CD4-positive, alpha-beta T cell (primary cell): ENCODE measurements at places on chromosomes 13 and 19.
A peak's percentile ranks its signal among the peaks of the same experiment; 100 is the strongest.

GRCh38 chr13:76715621-76716020 is 170.6 kb downstream of the KCTD12 start:
- no peak for DNase-seq

GRCh38 chr13:107767119-107767518 is 448.2 kb downstream of the LIG4 start:
- no peak for DNase-seq

GRCh38 chr19:2252055-2252796 is 3.1 kb downstream of the AMH start:
- no peak for DNase-seq

- DNase-seq = no peak
These were observed 437 bp downstream of the SMARCA4 start for GRCh38 chr19:10961073-10961860.

- DNase-seq = no peak
These were observed 24.7 kb downstream of the NFIX start for GRCh38 chr19:13020002-13020414.

DNA sequence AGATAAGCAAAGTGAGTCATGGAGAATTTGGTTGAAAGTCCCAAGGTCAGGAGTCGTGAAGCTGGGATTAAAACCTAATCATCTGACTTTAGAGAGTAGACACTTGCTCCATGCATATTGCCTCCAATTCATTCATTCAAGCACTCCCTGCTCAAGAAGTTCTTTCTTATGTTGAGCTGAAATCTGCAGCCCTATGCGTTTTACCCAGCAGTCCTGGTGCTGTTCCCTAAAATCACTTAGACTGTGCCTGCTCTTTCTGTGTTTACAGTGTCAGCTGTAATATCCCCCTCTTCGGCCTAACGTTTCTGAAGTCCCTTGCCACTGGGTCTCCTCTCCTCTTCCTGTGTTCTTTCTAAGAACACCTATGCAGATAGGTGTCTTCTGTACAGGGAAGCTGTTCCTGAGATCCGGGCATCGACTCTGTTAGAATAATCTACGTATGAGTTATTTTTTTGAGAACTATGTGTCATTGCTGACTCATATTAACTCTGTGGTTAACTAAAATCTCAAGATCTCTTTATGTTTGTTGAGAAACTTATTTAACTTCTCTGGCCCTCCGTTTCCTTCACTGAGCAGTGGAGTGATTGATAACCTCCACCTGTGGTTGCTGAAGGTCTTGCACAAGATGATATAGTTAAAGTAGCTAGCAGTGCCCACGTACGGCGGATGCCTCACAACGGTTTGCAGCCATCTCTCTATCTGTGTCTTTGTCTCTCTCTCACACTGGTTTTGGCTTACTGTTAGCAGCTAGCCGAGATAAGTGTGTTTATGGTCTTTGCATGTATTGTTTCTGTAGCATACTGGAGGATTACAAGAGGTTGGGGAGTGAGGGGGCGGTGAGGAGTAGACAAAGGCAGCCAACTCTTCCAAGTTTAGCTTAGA is 4.7 kb downstream of the ALOX5AP start:
- peak; percentile 38 for DNase-seq

DNA sequence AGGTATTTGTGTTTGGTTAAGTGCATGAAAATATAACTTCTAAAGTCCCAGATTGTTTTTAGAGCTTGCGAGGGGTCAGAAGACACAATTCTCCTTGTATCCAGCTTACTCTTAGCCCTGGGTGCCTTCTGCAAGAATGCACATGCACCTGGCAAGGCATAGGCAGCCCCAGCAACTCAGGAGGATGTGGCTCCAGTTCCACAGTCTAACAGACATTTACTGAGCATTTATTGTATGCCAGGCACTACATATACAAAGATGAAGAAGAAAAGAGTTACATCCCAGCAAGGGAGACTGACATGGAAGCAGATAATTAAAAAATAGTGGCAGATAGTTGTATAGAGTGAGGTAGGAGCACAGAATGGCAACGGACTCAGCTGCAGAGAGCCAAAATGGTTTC is 101.1 kb upstream of the FRY start:
- DNase-seq = no peak

GRCh38 chr13:33251131-33251661 is 34.4 kb downstream of the STARD13 start:
- no peak for DNase-seq

DNA sequence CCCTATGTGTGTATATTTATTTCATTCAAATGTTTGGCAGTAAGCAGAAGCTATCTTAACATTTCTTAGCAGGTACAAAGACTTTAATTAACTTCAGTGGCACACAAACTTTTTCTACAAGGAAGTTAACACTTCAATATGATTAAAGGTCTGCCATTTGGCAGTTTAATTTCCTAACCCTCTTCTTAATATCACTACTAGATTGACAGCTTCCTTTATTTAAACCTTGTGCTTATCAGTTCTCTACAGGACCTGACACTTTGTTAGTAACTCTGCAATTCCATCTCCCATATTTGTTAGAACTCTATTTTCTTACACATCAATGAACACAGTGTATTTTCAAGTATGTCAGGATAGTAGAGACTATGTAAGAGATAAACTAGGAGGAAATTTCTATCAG is 152.4 kb upstream of the ATXN8OS start:
- no peak for DNase-seq

GRCh38 chr13:40024967-40025714 is 369.7 kb downstream of the COG6 start:
- DNase-seq = no peak

DNA sequence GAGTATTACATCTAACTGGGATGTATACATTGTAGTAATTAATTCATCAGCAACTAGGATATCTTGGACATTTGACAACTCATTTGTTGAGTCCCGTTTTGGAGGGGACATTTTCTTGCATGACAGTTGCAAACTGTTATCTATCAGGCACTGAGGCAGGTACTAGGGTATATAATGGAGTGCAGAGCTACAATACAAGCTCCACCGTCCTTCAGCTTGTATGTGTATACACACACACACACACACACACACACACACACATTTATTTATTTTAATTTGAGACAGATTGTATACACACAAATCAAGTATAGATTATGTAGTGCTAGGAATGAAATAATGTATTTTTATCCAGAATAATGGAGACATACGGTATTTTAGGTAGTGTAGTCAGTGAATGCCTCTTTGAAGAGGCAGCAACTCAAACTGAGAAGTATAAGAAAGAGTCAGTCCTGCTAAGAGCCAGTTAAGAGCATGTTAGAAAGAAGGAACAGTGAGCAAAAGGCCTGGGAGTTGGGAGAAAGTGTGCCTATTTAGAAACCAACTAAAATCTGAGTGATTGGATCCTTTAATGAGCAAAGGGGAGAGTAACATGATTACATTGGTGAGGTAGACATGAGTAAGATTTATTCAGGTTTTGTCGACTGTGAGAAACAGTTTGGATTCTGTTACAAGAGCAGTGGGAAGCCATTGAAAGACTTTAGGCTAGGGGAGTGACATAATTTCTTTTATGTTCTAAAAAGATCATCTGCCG is 74.5 kb downstream of the NBEA start:
- no peak for DNase-seq

GRCh38 chr19:54160182-54160811 is 776 bp upstream of the LENG1 start:
- DNase-seq = no peak

DNA sequence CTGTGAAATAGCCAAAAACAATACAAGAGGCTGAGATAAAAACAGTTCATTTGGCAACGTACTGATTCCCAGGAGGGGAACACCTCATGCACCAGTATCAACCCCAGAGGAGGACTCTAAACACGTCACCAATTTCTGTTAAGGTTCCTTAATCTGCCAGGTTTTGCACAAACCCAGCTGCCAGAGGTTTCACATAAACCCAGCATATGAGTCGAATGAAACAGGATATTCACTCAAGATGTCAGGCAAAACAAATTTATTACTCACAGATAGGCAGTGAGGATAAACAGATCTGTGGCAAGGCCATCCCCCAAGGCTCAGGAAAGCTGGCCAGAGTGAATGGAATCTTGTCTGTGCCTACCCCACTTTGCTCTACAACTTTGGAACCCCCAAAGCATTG is 210.9 kb downstream of the GPC5 start:
- no peak for DNase-seq

DNA sequence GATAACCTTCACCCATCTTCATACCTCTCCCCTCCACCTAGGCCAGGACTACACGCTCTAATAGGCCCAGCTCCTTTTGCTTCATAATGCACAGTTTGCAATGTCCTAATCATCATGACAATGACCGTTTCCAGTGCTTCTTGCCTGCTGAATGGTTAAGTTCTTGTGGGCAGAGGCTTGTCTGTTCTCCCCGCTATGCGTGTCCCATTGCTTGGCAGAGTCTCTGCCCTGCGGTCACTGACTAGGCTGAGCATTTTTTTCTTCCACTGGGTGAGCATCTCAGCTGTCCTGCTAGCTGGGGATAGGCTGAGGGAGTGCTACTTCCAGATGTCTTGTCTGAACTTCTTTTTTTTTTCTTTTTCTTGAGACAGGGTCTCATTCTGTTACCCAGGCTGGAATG is 314.7 kb downstream of the UQCRFS1 start:
- no peak for DNase-seq

GRCh38 chr13:54029226-54029625 is 1000.6 kb downstream of the OLFM4 start:
- no peak for DNase-seq

DNA sequence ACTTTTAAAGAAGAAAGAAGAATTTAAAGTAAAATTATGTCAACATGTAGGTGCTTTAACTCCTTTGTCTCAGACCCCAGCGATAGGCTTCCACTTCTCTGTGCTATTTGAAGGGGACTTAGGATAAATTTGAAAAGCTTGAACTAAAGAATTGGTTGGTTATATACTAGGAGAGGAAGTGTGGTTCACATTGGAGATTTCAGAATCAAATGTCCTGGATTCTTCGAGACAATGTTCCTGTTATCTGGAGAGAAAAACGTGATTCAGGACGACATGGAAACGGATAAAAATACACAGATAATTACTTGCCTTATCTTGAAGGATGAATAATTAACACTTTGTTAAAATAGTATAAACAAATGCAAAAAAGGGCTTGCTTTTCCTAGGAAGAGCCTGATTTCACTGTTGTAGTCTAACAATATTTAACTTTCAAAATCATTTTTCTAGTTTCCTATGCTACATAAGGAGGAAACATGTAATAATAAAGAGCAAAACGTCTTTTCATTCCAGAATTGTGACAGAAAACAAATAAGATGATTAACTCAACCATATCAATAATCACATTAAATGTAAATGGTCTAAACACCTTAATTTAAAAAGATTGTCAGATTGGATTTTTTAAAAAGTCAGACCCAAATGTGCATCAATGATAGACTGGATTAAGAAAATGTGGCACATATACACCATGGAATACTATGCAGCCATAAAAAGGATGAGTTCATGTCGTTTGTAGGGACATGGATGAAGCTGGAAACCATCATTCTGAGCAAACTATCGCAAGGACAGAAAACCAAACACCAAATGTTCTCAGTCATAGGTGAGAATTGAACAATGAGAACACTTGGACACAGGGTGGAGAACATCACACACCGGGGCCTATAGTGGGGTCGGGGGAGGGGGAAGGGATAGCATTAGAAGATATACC is 724 bp upstream of the ZNF780A start:
- no peak for DNase-seq

DNA sequence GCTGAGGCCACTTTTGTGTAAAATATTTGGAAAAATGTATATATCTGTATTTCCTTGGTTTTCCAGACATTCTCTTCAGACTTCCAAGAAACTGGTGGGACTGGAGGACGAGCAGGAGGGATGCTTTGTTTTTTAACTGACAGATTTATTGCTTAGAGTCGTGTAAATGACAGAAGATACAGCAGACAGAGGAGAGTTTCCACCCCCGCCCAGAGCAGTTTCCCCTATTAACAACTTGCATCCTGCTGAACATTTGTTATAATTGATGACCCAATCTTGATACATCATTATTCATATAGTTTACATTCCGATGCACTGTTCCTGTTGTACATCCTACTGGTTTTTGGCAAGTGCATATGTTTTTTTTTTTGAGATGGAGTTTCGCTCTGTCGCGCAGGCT is 7.1 kb upstream of the DOCK6 start:
- DNase-seq = no peak

DNA sequence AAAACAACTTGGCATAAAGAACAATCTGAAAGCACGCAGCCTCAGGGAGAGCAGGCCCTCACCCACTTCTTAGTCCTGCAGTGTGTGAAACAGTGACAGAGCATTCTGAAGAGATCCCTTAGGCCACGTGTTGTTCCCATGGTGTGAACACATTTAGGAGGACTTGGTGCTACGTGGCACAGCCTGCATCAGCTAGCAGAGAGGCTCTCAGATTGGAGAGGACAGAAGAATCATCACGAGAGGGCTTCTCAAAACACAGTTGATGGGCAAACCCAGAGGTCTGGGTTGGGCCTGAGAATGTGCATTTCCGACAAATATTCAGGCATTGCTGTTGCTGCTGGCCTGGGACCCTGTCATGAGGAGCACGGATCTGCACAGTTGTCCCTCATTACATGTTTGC is 26.1 kb upstream of the TFDP1 start:
- no peak for DNase-seq

GRCh38 chr13:21130116-21130515 is 46.2 kb downstream of the SKA3 start:
- no peak for DNase-seq

DNA sequence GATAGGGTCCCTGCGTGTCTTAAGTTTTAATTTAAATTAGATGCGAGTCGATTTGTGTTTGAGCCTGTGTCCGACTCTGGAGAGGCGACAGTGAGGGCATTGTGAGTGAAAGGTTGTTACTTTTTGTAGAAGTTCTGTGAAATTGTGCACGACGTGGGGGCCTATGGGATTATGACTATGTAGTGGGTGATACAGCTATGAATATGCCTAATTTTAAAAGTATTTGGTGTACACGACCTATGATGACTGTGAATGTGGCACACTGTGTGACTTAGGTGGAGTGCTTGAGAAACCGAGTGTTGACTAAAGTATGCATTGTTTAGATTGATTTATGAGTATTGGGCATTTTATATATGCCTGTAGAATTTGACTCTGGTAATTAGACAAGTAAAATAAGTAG is 646 bp downstream of the ZNF567 start:
- no peak for DNase-seq
